ENCODE measurements at places on chromosomes 4 and X. TPM values are rescaled to one million over a fixed set of nuclear protein-coding genes. Genes with fewer than 3 reads are reported as not detected.

Gene TDO2
- total RNA-seq: not detected

GRCh38 chrX:41137589-41137988, 52.3 kb downstream of the USP9X start:
- no peak for DNase-seq

DNA sequence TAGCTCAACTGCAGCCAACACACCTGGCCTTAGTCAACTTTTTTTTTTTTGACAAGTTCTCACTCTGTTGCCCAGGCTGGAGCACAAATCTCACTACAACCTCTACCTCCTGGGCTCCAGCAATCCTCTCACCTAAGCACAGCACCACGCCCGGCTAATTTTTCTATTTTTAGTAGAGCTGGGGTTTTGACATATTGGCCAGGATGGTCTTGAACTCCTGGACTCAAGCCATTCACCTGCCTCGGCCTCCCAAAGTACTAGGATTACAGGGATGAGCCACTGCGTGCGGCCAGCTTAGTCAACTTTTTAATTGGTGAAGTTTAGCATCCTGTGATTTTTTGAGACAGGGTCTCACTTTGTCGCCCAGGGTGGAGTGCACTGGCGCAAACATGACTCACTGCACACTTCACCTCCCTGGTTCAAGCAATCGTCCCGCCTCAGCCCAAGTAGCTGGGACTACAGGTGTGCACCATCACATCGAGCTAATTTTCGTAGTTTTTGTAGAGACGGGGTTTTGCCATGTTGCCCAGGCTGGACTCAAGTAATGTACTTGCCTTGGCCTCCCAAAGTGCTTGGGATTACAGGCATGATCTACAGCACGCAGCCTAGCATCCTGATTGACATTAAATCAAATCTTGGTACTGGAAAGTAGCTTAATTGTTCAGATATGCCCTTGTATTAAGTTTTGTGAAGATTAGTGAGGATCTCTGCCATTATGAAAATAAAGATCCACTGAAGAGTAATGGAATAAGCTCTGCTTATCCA, 8.3 kb downstream of the HNRNPDL start:
- no peak for DNase-seq

- no peak for DNase-seq
These were observed 3.0 kb downstream of the MEPE start for GRCh38 chr4:87835743-87836142.

Gene CT83
- total RNA-seq: not detected

DNA sequence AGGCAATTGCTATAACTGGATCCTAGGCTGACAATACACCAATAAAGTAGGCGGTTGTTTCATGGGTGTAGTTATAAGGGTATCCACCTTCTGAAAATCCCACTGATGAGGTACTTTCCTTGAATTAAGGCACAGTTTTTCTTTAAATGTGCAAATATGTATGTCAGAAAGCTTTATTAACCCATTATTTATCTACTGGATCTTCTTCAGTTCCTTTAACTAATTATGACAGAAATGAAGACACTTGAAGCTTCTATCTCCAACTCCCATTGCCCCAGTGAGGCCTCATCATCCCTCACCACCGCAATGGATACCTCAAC, 159.6 kb upstream of the KLF3 start:
- no peak for DNase-seq

GRCh38 chrX:131816551-131817136, 206.5 kb upstream of the STK26 start:
- DNase-seq: peak; percentile 90

DNA sequence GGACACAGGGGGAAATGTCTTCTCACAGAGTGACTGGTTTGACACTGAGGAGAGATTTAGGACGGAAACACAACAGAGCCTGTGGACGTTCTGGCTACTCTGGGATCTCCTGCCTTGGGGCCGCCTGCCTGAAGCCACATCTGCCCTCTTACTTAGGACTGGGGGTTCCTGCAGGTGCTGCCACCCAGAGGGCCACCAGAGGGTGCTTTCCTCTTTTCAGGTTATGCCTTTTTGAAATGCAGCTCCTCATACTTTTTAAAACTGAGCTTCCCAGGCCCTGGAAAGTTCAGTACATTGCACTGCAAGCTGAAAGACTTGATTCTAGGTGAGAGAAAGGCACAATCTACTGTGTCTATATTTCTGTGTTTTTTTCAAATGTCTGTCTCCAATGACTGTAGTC, 92.2 kb upstream of the PGRMC2 start:
- DNase-seq: no peak

Gene BMP3
- not detected for total RNA-seq

GRCh38 chr4:70713453-70714078, 8.2 kb upstream of the RUFY3 start:
- no peak for DNase-seq

DNA sequence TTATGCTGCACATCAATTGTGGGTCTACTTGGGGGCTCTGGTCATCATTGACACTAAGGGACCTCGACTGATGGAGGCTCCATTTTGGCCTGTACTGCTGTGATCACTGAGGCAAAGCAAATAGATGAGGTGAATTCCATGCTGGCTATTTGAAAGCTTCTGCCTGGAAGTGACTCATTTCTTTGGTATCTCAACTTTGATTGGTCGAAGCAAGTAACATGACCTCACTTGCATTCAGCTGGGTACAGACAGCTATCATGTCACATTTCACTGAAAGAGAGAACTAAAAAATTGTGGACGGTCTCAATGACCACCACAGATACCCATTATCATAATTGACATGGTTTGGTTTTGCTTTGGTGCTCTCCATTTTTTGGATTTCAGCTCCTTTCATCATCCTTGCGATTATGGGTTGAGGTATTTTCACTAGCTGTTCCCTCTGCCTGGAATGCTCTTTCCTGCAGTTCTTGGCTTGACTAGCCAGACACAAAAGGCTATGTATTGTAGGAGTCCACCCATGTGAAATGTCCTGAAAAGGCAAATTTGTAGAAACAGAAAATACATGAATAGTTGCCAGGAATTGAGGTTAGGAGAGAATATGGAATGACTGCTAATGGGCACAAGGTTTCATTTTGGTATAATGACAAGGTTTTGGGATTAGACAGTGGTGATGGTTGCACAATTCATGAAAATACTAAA, 369.2 kb upstream of the LCORL start:
- DNase-seq: no peak

Gene XK
- not detected for total RNA-seq

GRCh38 chrX:131778269-131779218, 234.7 kb downstream of the OR13H1 start:
- DNase-seq: peak; percentile 80

- no peak for DNase-seq
These were observed 750.2 kb upstream of the HS3ST1 start for GRCh38 chr4:12178614-12179610.

DNA sequence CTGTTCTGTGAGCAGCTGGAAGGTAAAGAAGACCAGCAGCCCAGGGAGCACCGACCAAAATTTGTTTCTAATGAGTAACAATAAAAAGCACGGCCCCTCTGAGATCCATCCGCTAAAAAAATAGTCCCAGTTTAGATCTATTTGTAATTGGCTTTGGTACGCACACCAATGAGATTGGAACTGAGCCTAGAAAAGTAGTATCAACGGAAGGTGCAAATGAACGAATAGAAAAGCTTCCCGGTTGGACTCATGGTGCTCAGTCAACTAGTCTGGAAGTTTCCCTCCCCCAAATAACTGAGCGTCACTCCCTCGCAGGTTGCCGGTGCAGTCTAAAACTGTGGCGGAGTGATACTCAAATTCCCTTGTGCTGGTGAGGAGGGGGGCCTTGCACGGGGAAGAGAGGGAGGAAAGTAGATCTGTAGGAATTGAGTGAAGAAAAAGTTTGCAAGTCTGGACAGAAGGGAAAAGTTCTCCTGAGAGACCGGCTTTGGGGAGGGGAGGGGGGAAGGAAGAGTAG, at the start of gene COL4A5:
COL4A5 (plus strand) TSS at position 413 of the 517 bp plus-strand sequence. CDS start 288 bp downstream, outside the sequence.
- DNase-seq: no peak

- no peak for DNase-seq
These were observed 75.6 kb upstream of the FAM9C start for GRCh38 chrX:13120017-13120416.

GRCh38 chr4:14856062-14856933, 146.0 kb upstream of the CPEB2 start:
- DNase-seq: peak; percentile 50

Gene SLITRK4
- total RNA-seq: not detected

All from CD4-positive, alpha-beta memory T cell (primary cell).